ENCODE measurements at places on chromosomes 11 and 22.

DNA sequence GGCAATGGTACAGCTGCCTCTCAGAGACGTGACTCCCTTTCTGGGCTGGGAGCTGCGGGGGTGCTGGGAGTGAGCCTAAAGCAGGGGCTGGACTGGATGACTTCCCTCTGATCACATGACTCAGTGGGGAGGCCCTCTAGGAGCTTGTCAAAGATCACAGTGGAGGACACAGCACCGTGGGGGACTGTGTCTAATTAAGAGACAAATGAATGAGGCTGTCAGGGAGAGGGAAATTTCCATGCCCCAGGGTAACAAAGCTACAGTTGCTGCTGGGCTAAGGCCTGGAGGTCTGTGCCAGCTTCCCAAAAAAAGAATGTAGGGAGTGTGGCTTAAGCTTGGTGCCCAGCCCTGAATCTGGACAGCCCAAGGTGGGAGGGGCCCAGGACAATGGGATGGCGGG lies 262.8 kb upstream of the PLET1 start:
- no peak for DNase-seq

DNA sequence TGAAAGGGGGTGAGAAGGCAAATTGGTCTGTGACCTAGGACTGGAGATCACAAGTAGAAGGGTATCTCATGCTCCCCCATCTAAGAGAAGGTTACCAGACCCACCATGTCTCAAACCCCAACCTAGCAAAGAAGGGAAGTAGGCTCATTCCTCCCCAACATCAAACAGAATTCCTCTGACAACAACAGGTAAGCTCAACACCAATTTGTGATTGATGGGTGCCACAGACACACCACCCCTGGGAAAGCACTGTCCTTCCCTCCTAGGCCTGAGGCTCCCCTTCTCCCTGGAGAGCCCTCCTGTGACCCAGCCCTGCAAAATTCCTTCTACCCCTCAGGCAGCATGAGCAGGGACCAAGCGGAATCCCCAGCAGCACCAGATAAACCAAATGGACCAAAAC lies 154.3 kb downstream of the BUD13 start:
- DNase-seq, result no peak

- no peak for DNase-seq
Observed at GRCh38 chr22:28129319-28129962, 210.4 kb upstream of the PITPNB start.

DNA sequence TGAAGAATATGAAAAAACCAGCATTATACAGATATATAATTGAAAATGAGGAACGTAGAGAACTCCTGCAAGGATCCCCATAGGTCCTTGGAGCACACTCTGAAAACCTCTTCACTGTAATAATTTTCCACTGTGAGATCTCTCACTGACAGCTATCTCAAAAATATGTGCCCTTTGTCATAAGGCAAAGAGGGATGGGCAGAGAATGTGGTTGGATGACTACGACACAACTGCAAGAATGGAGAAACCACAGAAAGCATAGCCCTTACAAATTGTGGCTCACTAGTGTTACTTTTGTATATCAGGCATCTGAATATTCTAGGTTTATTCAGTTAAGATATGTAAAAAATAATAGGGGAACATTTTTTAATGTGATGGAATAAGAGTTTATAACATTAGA lies 7.9 kb upstream of the CTSC start:
- DNase-seq, result no peak

- DNase-seq, result no peak
Observed at GRCh38 chr22:25697181-25697664, 44.8 kb upstream of the MYO18B start.

- no peak for DNase-seq
Observed at GRCh38 chr11:128757886-128758612, 64.2 kb downstream of the FLI1 start.
